ENCODE measurements at places on chromosomes 11 and 22. TPM values are rescaled to one million over a fixed set of nuclear protein-coding genes. Genes with fewer than 3 reads are reported as not detected.

Gene SCGB1D2
- total RNA-seq: not detected

Gene MRPL16
- total RNA-seq: 64.2 TPM

Gene RBMXL2
- not detected for total RNA-seq

Gene TTC9C
- 32.5 TPM for total RNA-seq

Gene SPDYC
- total RNA-seq: not detected

Gene TMEM126A
- 61.6 TPM for total RNA-seq

Gene VSIG2
- not detected for total RNA-seq

Gene RFPL1
- total RNA-seq: not detected

Gene SAA1
- total RNA-seq: 0.42 TPM

Gene BTG4
- total RNA-seq: 0.18 TPM

Gene FOSL1
- 236 TPM for total RNA-seq

Gene PIWIL4
- 0.07 TPM for total RNA-seq

Gene GVQW3
- total RNA-seq: 1.2 TPM

Gene CHRDL2
- 4.8 TPM for total RNA-seq

Gene F2
- total RNA-seq: 3.2 TPM

Gene GLYATL1
- not detected for total RNA-seq

Gene HSPB2
- total RNA-seq: not detected

Gene DNAJB13
- total RNA-seq: 0.46 TPM

Gene RFPL2
- 0.07 TPM for total RNA-seq

Gene TRIM51
- not detected for total RNA-seq

Gene ACRV1
- not detected for total RNA-seq

Gene SLC22A12
- not detected for total RNA-seq

Gene RRP7A
- 59.0 TPM for total RNA-seq

Gene OR51E2
- not detected for total RNA-seq

Gene CHRM4
- total RNA-seq: 0.58 TPM

Gene BMAL1
- 12.2 TPM for total RNA-seq

Gene TIMM10
- 178 TPM for total RNA-seq

Gene PAK1
- total RNA-seq: 27.0 TPM

Gene TRIM49
- total RNA-seq: not detected

Gene PDE3B
- total RNA-seq: 2.3 TPM

Gene NPTXR
- 15.3 TPM for total RNA-seq

Gene APLNR
- total RNA-seq: 0.06 TPM

Gene MS4A12
- not detected for total RNA-seq

Measured in A549 treated with CORT108297 at 1 μM for 4 hours (cell line).